ENCODE measurements at places on chromosomes 7 and 10.

- DNase-seq: no peak
These were observed 40.7 kb upstream of the FMC1 start for GRCh38 chr7:139300390-139300789.

GRCh38 chr10:127243490-127244272, 47.3 kb upstream of the INSYN2A start:
- peak; percentile 41 for DNase-seq

GRCh38 chr10:93745408-93746065, 12.2 kb upstream of the LGI1 start:
- peak; percentile 13 for DNase-seq

GRCh38 chr10:29541422-29542210, 93.2 kb downstream of the SVIL start:
- no peak for DNase-seq

DNA sequence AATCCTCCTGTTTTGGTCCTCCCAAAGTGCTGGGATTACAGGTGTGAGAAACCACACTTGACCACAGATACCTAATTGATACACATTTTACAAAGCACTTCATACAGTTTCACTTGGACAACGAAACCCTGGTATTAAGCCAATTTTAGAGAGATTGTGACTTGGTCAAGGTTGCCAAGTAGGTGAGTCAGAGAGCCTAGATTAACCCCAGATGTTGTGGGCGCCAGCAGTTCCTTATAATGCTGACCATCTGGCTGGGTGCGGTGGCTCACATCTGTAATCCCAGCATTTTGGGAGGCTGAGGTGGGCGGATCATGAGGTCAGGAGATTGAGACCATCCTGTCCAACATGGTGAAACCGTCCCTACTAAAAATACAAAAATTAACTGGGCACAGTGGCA, 4.9 kb upstream of the PHKG1 start:
- peak; percentile 16 for DNase-seq

- DNase-seq: peak; percentile 50
These were observed 669 bp downstream of the PI4K2A start for GRCh38 chr10:97640868-97641811.

DNA sequence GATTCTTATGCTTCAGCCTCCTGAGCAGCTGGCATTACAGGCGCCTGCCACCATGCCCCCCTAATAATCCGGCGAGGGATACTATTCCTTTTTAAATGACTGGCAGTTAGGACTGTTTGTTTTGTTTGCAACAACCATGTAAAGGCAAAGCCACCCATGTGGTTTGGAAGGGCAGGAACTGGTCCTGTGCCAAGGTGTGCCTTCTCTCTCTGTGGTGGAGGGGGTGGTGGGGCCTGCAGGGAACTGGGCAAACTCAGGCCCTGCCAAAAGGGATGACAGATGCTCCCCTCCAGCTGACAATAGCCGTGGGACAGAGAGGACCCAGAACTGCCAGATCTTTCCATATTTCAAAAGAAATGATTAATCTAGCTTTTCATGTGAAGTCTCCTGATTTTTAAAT, 23.5 kb upstream of the WAPL start:
- no peak for DNase-seq

DNA sequence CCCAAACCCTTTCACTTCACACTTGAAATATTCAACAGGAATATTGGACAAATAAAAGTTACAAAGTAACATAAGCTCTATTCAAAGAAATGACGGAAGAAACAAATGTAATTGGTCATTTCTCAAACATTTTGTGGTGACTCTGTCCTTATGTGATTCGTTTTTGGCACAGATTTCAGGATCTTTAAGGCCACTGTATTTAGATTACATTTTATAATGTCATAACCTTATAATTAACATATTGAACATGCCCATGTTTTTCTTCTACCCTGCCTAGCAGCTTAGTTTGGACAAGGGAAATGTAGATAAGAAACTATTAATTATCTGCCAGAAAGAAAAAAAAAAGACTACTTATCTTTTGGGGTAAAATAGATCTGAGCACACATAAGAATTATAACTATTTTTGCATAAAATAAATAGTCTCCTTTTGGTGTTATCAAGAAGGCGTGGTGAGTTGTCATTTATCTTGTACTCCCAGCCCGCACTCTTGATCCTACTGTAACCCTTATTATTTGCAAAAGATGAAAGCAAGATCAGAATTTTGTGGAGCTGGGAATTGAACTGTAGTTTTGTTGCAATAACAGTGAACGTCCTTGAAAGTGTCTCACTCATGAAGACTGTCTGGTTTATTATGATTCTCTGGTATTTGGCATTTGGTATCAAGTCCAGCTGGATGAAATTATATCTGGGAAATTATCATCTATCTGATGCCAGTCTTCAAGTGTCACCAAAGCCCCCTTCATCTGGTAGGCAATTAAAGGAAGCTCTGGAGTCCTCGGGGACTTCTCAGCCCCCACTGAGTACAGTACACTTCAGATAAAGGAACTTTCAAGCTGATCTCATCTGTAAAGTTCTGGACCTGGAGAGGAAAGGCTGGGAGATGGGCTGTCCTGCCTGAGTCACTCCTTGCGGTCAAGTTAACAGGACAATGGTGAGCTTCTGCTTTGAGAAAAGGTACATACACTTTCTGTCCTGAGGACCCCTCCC, 175.7 kb upstream of the INHBA start:
- no peak for DNase-seq

GRCh38 chr7:100824499-100825214, 2.7 kb downstream of the EPHB4 start:
- DNase-seq: no peak

DNA sequence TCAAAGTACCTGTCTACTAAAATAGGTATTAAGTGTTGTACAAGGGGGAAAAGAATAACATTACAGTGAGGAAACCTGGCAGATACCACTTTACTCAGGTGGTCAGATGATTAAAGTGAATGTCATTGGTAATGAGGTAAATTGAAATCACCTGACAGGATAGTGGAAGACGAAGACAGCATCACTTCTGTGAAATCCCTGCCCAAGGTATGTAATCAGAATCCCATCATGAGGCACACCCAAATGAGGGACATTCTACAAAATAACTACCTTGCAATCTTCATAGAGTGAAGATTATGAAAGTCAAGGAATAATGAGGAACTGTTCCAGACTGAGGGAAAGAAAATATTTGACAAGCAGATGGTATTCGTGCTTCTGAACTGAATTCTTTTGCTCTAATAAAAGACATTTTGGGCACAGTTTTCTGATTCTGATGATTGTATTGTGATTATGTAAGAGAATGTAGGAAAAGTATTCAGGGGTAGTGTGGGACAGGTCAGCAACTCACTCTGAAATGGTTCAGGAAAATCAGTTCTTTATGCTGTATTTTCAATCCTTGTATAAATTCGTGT, 33.3 kb upstream of the ARMS2 start:
- DNase-seq: no peak

- peak; percentile 23 for DNase-seq
These were observed 46.6 kb downstream of the CCSER2 start for GRCh38 chr10:84375011-84375410.

DNA sequence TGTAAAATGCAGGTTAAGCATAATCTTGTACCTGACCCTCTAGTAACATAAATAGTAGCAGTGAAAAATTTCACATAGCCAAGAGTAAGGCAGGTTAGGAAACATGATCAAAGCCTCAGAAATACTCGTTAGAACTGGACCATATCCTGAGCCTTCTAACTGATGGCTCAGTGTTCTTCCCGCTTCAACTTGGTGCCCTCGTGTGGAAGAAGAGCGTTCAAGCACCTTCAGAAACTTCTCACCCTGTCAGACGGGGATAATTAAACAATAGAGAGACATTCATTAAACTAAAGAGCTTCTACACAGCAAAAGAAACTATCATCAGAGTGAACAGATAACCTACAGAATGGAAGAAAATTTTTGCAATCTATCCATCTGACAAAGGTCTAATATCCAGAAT, 124.5 kb downstream of the MYOF start:
- DNase-seq: peak; percentile 22

- no peak for DNase-seq
These were observed 446.4 kb downstream of the SDK1 start for GRCh38 chr7:3747467-3747866.

DNA sequence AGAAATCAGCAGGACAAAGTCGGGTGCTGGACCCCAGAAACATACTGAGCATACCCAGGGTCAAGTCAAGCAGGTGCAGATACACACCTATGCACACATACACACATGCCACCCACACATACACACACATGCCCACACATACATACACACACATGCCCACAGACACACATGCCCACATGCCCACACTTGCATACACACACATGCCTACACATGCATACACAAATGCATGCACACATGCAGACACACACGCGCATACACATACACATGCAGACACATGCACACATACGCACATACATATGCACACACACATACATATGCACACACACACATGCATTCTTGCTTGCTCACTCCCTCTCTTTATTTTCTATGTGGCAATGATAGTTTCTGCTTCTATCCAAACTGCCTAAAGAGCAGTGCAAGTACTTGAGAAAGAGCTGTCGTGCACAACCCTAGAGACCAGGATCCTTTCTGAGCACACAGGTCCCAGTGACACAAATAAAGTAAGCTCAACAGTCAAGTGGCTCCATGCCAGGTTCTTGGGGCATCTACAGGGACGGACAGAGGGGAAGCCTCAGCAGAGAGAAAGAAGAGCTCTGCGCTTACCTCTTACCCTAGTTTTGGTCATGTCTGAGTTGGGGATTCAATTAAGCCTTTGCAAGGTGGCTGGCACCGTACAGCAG, 83.7 kb downstream of the EBF3 start:
- DNase-seq: no peak

DNA sequence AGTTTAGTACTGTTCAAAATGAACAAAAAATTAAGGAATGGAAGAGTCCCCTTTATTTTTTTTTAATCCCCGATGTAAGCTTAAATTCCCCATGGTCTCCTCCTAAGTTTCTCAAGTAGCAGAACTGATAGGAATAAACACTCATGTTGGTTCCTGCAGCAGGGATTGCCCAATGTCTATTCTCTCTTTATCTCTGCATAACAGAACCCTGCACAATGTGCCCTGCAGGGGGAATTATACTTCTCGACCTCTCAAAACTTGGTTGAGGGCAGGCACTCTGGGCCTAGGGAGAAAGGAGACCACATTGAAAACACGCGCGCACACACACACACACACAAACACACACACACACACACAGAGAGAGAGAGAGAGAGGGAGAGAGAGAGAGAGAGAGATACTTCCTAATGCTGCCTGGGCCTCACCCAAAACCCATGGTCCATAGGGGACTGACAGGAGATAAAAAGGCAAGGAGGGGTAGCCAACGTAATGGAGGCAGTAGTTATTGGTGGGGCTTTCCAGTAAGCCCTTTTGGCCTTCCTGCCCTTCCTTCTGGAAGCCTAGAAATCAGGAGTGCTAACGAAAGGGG, 22.7 kb downstream of the JAZF1 start:
- no peak for DNase-seq

DNA sequence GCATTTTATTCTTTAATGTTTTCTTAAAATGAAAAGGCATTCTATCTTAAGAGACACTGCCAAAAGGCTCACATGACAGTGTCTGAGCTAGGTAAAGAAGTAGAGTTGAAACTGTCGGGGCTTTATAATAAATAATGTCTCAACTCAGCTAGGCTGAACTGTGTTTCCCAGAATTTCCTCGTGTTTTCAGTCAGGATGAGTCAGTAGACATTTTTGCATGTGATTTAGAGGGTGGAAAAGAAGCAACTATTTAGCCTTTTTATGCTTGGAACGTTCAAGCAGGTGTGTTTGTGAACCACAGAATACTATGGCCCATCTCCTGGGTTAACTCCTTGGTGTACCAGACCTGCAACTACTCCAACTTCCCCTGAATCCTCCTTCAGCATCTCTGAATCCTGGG, 23.4 kb upstream of the LIPA start:
- DNase-seq: no peak

GRCh38 chr7:29561271-29561670, 2.4 kb upstream of the PRR15 start:
- no peak for DNase-seq

DNA sequence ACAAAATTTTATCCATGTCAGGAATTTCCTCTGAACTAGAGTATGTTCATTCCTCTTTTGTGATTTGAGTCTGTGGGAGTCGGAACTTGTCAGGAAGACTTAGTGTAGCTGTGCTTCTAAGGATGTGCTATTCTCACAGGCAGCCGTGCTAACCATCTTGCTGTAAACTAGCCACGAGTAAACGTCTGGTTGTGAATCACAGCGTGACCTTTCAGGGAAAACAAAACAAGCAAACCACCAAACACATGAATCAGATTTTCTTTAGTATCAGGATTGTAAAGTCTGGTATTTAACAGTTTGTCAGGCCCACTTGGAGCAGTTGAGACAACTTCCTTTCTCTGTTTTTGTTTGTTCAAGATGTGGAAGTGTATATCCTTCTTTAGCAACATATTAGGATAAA, 32.0 kb downstream of the AUTS2 start:
- DNase-seq: no peak

DNA sequence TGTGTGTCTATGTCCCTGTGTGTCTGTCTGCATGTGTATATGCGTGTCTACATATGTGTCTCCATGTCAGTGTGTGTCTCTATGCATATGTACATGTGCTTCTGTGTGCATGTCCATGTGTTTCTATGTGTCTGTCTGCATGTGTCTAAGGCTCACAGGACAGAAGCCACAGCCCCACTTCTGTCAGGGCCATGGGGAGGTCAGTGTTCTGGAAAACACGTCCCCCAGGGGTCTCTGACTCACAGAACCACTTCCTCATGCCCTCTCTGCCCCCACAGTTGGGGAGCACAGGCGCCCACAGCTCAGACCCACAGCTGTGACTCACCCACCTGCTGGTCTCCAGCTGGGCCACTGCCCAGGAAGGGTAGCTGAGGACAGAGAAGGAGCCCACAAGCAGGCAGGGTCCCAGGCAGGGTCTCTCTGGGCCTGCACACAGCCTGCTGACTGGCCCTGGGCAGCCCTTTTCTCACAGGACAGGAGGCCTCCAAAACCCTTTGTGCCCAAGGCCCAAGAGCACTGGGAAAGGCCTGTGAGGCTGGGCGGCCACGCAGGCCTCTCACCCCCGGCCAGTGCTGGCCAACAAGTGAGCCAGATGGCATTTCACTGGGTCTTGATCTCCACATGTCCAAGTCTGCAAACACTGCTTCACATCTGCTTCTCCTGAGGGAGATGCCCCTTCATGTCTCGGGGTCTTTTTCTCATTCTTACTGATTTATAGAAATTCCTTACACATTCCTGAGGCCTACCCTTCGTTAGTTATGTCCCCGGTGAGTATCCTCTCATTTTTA, 102.9 kb upstream of the FAM20C start:
- DNase-seq: no peak

DNA sequence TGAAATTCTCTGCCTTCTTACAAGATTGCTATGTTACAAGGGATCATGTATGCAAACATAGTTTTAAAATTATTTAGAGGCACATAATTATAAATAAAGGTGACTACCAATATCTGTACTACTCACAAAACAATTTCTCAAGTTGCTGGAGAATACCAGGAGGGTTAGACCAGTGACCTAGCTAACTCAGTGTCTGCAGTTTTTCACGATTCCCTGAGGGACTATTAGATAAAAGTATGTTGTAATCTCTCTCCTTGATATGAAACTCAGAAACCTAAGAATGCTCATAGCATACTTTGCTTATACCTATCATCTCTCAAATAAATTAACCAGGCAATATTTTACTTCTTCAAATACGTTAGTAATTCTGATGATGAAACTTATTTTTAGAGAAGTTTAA, 534.0 kb upstream of the ANKRD30A start:
- no peak for DNase-seq
